ENCODE measurements at places on chromosomes 13 and 19.

GRCh38 chr13:34776390-34776981 is 165.6 kb upstream of the NBEA start:
- DNase-seq, result no peak

DNA sequence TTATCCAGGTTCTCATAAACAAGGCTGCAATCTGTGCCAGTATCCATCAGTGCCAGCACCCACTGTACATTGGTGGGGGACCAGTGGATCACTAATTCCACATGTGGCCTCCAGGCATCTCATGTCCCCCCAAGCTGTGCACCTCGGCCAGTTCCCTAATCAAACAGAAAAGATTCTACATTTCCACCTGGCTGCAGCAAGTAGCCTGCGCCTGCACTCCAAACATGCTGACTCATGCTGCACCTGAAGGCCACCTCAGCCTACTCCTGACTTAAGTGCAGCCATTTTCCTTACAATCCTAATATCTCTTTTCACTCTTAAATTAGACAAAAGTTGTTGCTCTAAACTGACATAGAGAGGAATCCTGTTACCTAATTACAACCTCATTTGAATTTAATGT is 729.4 kb upstream of the MIR17HG start:
- no peak for DNase-seq

DNA sequence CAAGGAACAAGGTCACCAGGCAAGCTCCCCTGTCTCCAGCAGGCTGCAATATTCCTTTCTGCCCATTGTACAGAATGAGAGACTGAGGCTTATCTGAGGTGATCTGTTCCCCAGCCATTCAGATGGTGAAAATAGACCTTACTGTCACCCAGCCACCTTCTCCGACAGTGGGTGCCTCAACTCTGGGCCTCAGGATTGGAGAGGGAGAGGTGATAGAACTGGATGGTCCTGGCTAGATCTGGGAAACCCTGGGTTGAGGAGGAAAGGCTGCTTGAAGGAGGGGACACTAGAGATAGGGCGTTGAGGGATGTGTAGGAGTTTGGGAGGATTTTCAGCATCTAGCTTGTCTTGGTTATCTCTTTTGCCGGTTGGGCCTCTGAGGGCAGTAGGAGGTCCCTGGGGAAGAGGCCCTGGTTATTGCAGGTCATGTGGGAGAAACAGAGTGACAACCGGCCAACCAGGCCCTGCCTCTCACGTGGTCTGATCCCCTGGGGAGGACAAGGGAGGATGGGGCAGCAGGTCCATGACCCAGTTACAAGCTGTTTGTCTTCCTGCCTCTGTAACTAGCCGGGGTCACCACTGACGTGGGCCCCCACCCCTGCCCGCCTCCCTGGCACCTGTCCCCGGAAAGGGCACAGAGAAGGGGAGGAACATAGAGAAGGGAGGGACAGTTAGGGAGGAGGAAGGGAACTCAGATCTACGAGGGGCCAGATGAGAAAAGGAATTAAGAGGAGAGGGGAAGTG is 8.2 kb downstream of the NFIC start:
- DNase-seq, result no peak

GRCh38 chr13:40503966-40504591 is 162.4 kb downstream of the FOXO1 start:
- DNase-seq, result no peak

GRCh38 chr13:97274829-97275649 is 52.9 kb downstream of the MBNL2 start:
- no peak for DNase-seq

Measured in stimulated activated naive CD8-positive, alpha-beta T cell treated with anti-CD3 and anti-CD28 coated beads, Interleukin-15, Interleukin-2, amounts not matched to agents 100 U/mL and 50 U/mL, for 24 hours (primary cell).